ENCODE measurements at places on chromosomes 4 and X.

DNA sequence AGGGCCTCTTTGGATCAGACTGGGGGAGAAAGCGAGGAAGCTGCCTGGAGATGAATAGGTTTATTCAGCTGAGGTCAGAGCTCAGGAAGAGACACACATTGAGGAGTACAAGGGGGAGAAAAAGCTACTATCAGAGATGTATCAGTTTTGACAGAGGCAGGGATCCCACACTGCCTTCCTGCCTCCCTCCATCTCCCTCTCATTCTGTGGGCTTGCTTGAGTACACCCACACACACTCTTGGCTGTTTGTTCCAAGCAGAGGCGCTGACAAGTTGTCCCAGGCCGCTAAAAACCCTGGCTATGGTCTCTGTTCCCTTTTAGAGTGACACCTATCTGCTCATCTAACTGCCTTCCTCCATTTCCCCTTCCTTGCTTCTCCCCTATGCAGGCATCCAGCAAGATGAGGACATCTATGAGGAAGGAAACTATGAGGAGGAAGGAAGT, 5.2 kb downstream of the TSPYL2 start:
- DNase-seq, result no peak

GRCh38 chr4:151015459-151016347, 619 bp upstream of the LRBA start:
- peak; percentile 77 for DNase-seq

DNA sequence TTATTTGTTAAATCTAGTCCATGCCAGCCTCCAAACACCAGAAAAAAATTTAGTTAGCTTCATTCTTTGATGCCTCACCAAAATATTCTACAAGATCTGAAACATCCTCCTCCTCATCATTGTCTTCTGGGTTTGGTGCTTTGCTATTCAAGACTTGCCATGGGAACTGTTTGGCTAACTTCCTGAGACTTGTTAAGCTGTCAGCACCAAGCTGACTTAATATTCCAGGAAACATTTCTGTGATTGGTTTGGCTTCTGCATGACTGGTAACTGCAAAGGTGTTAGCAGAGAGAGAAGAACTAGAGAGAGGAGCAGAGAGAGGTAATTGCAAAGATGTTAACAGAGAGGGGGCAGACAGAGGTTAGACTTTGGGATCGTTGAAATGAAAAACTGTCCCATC, 101.3 kb downstream of the PALLD start:
- DNase-seq, result no peak

DNA sequence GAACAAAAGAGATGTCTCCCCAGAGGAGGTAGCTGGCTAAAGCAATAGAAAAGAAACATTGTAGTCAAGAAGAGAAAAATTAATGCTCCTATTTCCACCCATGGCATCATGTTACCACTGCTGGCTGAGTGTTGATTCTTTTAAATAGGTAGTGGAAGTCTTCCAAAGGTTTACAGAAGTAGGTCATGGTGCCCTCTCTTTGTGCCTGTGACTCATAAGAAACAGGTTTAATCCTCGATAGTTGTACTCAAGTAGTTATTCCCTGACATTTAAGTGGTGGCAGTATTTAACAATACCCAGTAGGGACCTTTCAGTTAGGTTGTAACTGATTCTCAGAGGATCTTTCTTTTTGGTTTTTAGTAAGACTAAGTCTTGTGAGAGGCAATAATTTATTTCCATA, 247.8 kb downstream of the TEX13A start:
- DNase-seq, result no peak

GRCh38 chr4:173500841-173501591, 29.0 kb downstream of the HAND2 start:
- no peak for DNase-seq

- DNase-seq, result no peak
These were observed 26.0 kb downstream of the SMARCA1 start for GRCh38 chrX:129497146-129497843.

DNA sequence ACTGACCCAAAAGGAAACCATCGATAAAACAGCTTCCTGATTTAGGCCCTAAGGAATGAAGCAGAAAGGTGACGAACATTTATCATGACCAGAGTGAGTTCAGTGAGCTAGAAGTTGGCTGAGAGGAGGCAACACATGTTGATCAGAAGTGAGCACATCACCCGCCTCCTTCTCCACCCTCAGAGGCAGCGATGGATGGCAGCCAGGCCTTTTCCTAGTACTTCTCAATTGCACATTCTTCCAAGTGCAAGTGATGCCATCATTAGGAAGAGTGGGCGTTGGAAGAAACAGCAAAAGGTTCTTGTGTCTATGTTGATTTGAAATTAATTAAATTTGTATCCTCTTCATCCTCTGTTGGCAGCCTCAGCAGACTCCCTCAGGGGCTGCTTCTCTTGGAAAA, 51.7 kb downstream of the TMEM154 start:
- no peak for DNase-seq

DNA sequence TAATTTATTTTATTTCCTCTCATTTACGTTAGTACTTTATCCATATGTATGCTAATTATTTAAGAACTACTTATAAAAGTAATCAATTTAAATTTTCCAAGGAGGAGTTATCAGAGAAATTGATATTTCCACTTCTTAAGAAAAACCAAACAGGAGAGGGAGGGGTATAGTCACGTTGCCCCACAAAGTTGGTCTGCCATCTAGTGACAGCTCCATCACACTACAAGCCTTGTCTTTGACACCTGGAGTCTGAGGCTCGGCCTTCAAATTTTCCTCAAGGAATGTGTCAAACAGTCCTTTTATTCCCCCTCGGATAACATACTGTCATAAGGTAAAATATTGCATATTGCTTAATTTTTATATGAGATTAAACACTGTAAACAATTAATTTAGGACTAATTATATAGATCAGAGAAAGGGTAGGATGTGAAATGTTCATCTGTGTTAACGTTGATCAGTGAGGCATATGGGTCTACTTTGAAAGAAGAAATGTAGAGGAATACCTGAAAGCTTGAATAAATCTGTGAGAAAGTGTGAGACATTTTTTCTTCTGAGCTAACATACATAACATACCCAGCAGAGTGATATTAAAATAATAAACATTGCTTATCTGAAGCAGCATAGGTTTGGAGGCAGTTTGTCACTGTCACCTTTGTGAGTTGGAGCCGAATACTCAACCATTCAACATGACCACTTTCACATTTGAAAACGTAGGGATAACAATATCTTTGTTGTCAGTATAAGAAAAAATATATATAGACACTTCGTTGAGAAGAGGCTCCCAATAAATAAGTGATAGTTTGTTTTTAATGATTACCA, 114.4 kb downstream of the GLRA3 start:
- DNase-seq, result peak; percentile 15

DNA sequence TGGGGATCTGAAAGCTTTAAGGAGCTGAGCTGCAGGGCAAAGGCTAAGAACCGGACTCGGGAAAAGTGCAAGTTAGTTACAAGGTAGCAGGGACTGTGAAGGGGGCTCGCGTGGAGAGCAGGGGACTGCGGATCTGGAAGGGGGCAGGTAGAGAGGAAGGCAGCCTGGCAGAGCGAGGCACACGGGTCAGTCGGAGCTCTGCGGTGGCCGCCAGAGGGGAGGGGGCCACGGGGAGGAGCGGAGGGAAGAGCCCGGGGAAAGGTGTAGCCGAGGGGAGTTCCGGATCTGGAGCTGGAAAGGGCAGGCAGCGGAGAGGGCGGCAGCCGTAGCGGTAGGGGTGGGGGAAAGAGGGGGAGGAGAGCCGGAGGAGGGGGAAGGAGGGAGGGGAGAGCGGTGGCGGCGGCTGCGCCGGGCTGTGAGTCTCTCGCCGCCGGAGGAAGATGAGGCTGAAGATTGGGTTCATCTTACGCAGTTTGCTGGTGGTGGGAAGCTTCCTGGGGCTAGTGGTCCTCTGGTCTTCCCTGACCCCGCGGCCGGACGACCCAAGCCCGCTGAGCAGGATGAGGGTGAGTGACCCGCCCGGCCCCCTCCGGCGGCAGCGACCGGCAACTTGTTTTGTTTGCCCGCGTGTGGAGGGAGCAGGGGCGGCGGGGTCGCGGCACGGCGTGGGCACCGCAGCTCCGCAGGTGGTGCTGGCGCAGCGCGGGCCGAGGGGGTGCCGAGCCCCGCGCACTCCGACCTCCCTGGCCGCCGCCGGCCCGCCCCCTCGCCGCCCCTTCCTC, at the start of gene GALNT7:
Gene GALNT7, plus strand, starts transcription at position 416 of the 782 bp plus-strand sequence. Its CDS starts 25 bp downstream, at position 441.
- peak; percentile 78 for DNase-seq

- DNase-seq, result no peak
These were observed 169.1 kb downstream of the TEX13A start for GRCh38 chrX:105051364-105051763.

- DNase-seq, result peak; percentile 86
These were observed at the start of gene NAP1L3 for GRCh38 chrX:93673056-93673868. TSS of gene NAP1L3 (minus strand) at chrX:93673578. CDS start at chrX:93673304, 274 bp downstream.

- DNase-seq, result no peak
These were observed 986 bp downstream of the MTMR8 start for GRCh38 chrX:64394059-64394873.

GRCh38 chr4:177855507-177856197, 413.4 kb upstream of the AGA start:
- DNase-seq, result no peak

Data from NCI-H1092 (cell line).